Stimulated activated CD8-positive, alpha-beta memory T cell treated with anti-CD3 and anti-CD28 coated beads, Interleukin-4, amount 100 ng/mL, for 48 hours (primary cell): ENCODE measurements at places on chromosomes 7 and 10.

GRCh38 chr7:47455872-47456185 lies 126.1 kb downstream of the TNS3 start:
- no peak for DNase-seq

- no peak for DNase-seq
Observed at GRCh38 chr7:125568799-125569198, 639.2 kb upstream of the POT1 start.

DNA sequence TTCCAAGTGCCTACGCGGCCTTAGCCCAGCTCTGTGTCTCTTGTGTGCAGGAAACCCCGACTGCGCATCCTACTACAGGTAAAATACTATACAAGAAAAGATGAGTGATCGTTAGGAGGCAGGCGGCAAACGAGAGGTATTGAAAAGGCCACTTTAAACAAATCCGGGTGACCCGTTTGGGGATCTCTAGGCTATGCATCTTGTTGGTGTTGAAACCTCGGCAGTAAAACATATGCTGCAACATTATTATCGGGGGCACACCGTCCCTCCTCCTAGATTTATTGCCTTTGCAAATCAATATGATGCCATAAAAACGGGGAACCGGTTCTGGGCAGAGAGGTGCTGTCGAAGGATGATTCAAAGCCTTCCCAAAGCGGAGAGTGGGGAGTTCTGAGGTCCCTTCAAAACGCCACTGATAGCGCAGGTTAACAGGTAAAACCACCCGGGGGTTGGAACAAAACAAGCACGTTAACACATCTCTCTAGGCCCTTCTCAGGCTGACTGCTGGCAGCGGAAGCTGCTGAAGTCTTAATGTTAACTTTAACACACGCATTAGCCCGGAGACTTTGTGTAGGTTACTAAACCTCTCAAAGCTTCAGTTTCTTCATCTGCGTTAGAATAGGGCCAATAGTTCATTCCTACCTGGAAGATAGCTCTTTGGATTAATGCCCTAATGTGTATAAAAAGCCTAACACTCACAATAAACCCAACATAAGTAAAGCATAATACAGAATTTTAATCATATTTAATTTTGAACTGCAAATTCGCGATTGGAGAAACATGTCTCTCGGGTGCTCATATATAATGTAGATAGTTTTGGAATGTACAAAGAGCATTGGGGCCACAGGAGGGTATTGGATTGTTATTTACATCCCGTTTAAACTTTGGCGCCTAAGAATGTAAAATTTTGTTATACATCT lies 2.6 kb upstream of the TBX20 start:
- no peak for DNase-seq

DNA sequence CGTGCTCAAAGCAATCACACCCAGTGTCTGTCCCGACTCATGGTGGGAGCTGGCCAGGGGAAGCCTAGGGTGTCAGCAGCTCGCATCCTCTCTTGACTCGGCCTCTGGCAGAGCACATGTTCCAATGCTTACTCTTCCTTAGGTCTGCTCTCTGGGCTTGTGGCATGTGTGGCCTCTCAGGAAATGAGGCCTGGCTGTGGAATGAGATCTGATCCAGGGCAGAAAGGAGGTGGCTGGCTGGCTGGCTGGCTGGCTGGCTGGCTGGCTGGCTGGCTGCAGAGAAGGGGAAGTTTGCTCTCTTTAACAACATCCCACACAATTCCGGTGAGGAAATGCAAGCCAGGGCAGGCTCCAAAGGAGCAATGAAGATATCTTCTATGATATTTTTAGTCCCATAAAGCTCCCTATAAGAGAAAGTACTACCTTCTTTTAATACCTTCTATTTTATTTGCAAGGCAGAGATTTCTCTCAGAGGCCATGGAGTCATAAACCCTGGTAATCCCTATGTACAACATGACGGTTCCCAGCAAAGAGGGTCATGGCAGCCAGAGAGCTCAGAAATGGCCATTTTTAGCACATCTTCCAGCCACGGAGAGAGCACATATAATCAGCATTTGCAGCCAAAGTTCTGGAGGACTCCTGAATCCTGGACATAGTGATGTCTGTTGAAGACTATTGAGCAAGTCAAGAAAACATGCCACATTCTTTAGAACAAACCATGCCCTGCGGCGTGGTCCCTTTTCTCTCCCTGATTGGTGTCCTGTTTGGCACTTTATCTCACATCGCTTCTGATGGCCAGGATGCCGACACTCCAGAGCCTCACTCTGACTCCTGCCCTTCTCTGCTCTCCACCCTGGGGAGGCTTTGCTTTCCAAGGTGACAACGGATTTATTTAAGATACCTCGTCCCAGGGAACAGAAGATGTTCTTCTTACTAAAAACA lies 153.7 kb downstream of the FANK1 start:
- no peak for DNase-seq

DNA sequence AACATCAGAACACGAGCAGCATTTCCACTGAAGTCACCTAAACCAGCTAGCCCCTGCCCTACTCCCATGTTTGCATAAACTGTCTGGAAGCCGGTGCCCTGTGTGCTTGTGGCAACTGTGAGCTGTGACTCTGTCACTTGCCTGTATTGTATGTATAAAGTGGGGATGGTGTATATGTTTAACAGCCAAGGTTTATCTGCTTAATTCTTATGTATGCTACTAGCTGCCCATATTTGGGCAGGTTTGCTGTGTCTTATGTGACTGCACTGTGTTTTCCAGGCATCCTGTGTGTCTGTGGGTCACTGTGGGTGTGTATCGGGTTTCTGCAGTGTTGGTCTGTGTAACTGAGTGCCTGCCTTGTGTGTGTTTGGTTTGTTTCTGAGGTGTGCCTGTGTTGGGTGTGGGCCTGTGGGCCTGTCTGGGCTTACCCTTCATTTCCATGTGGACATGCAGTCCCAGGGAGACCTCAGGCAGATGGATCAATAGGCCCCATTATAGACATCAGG lies 9.3 kb downstream of the LBX1 start:
- no peak for DNase-seq

GRCh38 chr7:157654350-157654749 lies 317.5 kb downstream of the DNAJB6 start:
- DNase-seq: no peak

GRCh38 chr7:91293840-91294239 lies 29.6 kb downstream of the FZD1 start:
- no peak for DNase-seq

- no peak for DNase-seq
Observed at GRCh38 chr7:45420843-45421495, 153.2 kb upstream of the ADCY1 start.

DNA sequence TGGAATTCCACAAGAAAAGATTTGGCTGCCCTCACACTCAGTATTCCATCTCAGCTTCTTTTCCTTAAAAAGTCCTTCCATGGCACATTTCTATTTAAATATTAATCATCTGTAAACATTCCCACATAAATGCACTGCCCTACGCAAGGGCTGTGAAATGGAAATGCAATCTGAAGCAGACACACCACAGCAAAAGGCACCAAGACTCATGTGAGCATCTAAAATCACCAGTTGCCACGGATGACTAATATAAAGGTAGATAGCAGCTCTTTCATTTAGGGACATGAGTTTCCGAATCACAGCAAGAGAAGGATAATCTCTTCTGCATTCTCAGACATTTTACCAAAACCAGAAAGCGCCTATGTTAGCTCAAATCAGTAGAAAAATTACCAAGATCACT lies 31.6 kb downstream of the COA1 start:
- DNase-seq: no peak

DNA sequence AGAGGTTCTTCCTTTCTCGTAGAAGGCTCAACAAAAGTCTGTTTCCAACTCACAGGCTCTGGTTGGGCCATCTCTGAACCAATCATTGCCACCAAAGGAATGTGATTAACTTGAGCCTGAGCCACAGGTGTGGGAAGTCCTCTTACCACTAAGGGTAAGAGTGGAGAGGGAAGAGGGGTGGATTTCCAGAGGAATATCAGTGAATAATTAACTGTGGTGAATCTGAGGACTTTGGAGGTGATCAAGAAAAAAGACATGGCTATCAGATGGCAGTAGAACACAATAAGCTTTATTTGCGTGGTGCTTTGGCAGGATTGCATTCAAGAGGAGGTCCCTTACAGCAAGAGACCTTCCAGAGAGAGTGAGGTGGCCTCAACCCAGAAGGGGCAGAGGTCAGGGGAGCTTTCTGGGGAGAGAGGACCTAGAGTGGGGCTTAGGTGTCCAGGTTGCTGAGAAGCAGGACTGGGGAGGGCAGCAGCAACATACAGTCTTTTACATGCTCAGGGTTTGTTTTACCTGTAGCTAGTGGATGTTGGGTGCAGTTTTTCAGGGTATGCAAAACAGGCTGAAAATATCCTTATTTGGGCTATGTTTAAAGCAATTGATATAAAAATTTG lies 61.4 kb downstream of the BBS9 start:
- no peak for DNase-seq

- DNase-seq: no peak
Observed at GRCh38 chr10:59807629-59808620, 54.7 kb upstream of the MRLN start.

DNA sequence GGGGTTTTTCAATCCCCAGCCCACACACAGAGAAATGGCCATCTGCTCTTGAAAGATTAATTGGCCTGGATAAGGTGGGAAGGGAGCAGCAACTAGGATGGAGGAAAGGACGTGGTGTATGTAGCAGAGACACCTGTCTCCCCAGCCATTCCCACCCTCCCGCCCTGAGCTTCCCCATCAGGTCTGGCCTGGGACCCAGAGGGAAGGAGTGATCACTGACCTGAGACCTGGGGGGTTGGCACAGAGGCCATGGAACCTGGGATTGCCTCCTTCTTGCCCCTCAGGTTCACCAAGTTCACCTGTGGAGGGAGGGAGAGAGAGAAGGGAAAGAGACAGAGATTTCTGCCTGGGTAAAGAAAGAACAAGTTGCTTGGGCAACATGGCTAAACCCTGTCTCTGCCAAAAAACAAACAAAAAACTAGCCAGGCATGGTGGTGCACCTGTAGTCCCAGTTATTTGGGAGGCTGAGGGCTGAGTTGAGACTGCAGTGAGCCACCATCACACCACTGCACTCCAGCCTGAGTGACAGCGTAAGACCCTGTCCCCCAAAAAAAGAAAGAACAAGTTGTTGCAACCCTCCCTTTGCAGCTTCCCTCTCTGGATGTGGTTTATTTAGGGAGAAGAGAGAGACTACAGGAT lies 11.3 kb upstream of the TRPV6 start:
- DNase-seq: no peak

- peak; percentile 71 for DNase-seq
Observed at GRCh38 chr10:102394801-102395399, 605 bp upstream of the NFKB2 start.

DNA sequence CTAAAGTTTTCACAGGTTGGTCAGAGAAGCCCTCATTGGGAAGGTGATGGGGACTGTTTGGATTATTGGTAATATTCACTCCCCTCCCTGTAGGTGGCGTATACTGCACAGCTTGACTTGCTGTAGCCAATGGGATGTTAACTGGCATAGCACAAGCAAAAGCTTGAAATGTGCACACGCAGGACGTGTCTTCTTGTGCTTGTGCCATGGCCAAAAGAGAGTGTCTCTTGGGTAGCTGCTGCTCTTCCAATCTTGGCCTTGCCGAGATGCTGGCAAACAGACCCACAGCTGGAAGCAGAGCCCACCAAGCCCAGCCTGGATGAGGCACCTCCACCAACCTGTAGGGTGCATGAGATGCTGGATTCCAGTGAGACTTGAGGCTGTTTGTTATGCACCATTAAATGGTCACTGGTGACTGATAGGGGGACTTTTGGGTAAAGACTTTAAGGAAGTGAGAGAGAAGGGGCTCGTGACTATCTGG lies 266.0 kb downstream of the GRID1 start:
- no peak for DNase-seq

- no peak for DNase-seq
Observed at GRCh38 chr10:125442856-125443540, 240.0 kb downstream of the TEX36 start.

DNA sequence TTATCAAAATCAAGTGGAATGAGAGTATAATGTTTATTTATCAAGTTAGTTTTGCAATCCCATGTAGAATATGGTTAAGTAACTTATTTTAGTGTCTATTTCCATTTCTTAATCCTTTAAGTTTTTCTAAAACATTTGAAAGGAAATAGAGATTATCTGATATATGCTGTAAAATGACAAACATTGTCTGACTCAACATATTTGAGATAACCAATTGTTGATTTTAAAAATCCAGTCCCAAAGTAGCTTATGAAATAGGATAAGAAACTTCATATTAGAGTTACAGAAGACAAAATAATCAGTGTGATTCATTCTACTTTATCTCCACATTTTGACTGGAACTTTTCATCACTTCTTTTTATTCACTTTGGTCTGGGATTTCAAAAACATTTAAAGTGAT lies 38.7 kb upstream of the CDK1 start:
- no peak for DNase-seq

DNA sequence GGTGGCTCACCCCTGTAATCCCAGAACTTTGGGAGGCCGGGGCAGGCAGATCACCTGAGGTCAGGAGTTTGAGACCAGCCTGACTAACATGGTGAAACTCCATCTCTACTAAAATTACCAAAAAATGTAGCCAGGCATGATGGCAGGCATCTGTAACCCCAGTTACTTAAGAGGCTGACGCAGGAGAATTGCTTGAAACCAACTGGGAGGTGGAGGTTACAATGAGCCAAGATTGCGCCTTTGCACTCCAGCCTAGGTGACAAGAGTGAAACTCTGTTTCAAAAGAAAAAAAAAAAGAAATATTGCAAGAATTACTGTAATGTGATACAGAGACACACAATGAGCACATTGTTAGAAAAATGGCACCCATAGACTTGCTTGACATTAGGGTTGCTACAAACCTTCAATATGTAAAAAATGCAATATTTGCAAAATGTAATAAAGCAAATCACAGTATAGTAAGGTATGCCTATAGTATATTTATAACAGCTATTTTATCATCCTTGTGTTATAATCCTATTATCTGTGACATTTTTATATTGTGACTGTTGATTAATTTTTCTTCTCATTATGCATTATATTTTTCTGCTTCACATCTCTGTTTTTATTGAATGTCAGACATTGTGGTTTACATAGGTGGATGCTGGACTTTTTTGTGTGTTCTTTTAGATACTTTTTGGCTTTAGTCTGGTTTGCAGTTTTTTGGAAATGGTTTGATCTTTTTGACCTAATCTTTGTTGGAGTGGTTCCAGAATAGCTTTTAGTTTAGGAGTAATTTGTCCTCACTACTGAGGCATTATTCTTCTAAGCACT lies 55.4 kb upstream of the HELLS start:
- no peak for DNase-seq

DNA sequence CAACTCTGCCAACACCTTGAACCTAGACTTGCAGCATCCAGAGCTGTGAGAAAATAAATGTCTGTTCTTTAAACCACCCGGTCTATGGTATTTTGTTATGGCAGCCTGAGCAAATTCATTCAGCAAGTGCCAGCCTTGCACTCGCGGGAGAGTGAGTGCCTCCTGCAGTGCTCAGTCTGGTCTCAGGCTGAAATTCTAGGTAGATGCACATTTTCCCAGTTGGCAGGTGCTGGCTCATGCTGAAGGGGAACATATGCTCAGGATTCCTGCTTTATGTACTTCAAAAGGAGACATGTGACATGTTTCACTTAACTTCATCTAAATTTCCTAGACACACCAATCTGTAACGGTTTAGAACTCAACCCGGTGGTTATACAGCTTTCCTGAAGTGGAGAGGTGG lies 170.8 kb downstream of the MGMT start:
- DNase-seq: no peak
